ENCODE measurements at places on chromosomes 4 and X.

- no peak for DNase-seq
These were observed 16.8 kb downstream of the SH3BP2 start for GRCh38 chr4:2809610-2810180.

- DNase-seq = no peak
These were observed 4.5 kb downstream of the MID1IP1 start for GRCh38 chrX:38805432-38806389.

DNA sequence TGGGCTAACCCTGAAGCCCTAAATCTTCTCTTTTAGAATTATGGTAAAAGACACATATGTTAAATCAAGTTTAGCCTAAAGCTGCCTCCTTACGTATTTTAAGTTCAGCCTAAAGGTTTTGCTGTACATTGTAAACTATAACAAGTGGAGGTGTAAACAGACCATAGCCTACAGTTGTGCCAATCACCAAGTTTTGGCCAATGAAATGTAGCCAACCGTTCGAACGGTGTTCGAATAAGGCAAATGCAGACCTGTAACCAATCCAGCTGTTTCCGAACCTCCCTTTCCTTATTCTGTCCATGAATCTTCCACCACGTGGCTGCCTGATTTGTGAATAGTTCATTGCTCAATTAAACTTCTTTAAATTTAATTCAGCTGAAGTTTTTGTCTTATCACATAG, 52.1 kb upstream of the TBC1D9 start:
- DNase-seq = no peak

DNA sequence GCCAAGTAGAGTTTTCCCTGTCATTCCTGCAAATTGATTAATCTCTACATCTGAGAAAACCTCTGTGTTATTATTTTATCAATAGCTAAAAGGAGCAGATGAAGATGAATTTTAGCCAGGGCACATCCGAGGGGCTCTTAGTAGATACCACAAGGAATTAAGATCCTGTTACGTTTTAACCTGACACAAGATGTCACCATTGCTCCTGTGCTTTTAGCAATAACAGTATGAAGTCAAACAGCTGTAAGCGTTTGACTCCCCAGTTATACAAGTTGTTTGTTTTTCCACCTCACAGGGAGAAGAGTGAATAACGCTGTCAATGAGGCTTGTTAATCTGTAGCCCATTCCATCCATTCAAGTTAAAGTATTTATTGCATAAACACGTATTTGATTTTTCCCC, 76.0 kb upstream of the AP1S2 start:
- DNase-seq = no peak

DNA sequence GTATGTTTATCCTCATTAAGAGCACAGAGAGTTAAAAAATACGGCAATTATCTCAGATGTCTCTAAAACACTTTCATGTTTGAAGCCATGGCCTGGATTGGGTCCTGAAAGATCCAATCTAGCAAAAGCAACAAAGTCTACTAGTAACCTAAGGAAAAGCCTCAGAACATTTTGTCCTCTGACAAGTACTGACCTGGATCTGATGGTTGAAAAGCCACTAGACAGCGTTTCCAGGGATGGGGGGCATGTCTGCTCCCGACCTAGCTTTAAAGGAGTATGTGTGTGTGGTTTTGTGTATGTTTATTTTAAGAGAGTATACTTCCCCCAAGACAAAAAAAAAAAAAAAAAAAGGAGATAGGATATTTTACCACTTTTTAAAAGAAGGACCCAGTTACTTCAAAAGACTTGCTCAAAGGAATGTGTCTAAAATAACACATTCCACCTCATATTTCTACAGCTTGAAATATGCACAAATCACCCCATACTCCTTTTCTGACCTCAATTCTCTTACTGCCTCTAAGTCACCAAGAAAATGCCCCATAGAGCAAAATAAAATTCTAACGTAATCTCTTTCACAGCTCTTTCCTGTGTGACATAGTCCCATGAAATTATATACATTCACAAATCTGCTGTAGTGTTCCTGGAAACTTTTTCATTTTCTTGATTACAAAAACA, 189.0 kb upstream of the TTC29 start:
- no peak for DNase-seq

DNA sequence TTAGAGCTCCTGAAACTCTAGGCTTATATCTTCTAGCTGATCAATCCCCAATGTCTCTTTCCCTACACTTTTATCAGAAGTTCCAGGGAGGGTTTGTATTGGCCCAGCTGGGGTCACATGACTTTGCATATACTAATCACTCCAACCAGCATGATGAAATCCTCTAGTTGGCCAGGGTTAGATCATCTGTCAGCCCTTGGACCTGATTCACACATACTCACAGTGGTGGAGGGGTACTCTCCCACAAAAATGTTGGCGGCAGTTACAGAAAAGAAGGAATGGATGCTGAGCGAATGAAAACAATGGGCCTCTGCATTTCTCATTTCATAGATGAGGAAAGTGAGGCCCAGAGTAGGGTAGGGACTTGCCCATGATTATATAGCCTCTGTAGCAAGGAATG, 151.1 kb downstream of the PJA1 start:
- no peak for DNase-seq

- DNase-seq = no peak
These were observed 97.9 kb downstream of the ADRA2C start for GRCh38 chr4:3863841-3864741.

Data from GM19239 (cell line).